NCI-H1105 treated with DMSO at 0.1 percent for 48 hours (cell line): ENCODE measurements at places on chromosomes 12 and 14.

DNA sequence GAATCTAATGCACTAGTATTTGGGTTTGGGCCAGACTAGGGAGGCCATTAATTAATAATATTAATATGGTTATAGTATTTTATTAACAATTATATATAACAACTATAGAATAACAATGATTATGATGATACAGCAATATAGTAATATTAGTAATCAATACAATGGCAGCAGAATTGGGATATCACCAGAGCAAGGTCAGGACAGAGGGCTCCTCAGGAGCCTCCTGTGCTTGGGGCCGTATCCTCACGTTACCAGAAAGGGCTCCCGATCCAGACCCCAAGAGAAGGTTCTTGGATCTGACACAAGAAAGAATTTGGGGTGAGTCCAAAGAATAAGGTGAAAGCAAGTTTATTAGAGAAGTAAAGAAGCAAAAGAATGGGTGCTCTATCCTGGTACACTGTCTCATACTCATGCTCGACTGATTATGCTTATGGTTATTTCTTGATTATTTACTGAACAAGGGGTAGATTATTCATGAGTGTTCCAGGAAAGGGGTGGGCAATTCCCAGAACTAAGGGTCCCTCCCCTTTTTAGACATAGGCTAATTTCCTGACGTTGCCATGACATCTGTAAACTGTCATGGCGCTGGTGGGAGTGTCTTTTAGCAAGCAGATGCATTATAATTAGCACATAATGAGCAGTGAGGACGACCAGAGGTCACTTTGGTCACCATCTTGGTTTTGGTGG is 61.6 kb downstream of the RIN3 start:
- DNase-seq = no peak

- DNase-seq = no peak
These were observed 125.1 kb downstream of the GPR65 start for GRCh38 chr14:88130057-88130432.

GRCh38 chr12:16094437-16094836 is 183.0 kb downstream of the SLC15A5 start:
- DNase-seq = no peak

DNA sequence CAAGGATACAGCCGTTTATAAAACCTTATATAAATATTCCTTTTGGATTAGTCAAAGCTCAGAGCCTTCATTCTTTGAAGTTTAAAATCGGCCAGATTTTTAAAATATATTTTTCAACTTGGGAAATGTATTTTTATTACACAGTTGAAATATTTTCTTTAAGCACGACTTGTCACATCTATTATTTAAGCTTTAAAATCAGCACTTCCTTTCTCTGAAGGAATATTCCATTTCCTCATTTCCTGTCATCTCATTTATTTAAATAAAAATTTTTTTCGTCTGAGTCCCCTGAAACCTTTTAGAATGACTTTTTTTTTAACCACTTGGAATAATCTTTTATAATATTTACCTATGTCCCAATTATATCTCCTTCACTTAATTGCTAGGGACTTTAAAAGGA is 107.5 kb upstream of the PDE3A start:
- no peak for DNase-seq

GRCh38 chr14:21066882-21067502 is 3.1 kb upstream of the ARHGEF40 start:
- peak; percentile 14 for DNase-seq

- DNase-seq = no peak
These were observed at the start of gene AVPR1A for GRCh38 chr12:63150713-63151622. TSS of gene AVPR1A (minus strand) at chr12:63151201. CDS start at chr12:63150836, 365 bp downstream.

DNA sequence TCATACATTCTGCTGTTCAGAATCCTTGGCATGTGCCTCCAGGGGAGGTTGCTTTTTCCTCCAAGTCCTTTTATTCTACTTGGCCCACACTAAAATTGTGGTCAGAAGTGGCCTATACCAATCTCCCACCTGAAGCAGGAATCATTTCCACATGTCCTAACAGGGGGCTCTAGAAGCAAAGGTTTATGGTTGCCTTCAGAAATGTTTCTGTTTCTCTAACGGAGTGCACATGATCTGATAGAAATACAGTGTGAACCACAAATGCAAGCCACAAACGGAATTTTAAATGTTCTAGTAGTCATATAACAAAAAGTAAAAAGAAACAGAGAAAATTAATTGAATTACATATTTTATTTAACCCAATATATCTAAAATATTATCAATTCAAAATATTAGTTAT is 4.0 kb downstream of the PTGER2 start:
- no peak for DNase-seq
